Psoas muscle (tissue), 8 donors: ENCODE measurements at places on chromosomes 2 and 18. TPM values are rescaled to one million over a fixed set of nuclear protein-coding genes. Genes with fewer than 3 reads are reported as not detected.

IL18RAP gene
- polyA plus RNA-seq = 0.10 TPM

UGT1A10 gene
- not detected for polyA plus RNA-seq

PARD6G gene
- polyA plus RNA-seq = 1.00 TPM

SPRED2 gene
- polyA plus RNA-seq = 4.1 TPM

MATN3 gene
- 0.25 TPM for polyA plus RNA-seq

MALL gene
- 2.6 TPM for polyA plus RNA-seq

TRIM54 gene
- 315 TPM for polyA plus RNA-seq

RGPD8 gene
- polyA plus RNA-seq = 1.2 TPM

ASTL gene
- 0.03 TPM for polyA plus RNA-seq

FAHD2B gene
- polyA plus RNA-seq = 5.7 TPM

TUBB8B gene
- 0.04 TPM for polyA plus RNA-seq

NEB gene
- 1,696 TPM for polyA plus RNA-seq

ADD2 gene
- 0.09 TPM for polyA plus RNA-seq
